NCI-H774 (cell line): ENCODE measurements at places on chromosomes 5 and 9.

- no peak for DNase-seq
Observed at GRCh38 chr5:171593401-171593800, 174.0 kb downstream of the FGF18 start.

DNA sequence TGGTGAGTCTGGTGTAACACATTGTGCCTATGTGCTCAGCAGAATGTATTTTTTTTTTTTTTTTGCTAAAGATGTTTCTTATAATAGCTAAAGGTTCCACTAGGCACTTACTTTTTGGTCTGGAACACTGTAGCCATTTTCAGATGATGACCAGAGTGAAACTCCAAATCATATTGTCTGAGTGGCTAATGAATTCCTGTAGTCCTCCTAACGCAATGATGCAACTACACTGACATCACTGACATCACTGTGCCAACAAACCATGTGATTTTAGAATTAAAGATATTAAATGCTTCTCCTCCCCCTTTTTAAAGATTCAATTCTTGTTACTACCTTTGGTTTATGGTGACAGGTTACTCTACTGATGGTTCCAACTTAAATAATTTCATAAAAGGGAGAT, 28.8 kb downstream of the JAKMIP2 start:
- no peak for DNase-seq

- DNase-seq = no peak
Observed at GRCh38 chr5:54539001-54539400, 21.4 kb downstream of the SNX18 start.

GRCh38 chr9:131198041-131198715, 72.8 kb downstream of the NUP214 start:
- DNase-seq = no peak

GRCh38 chr5:168653626-168654025, 74.5 kb upstream of the PANK3 start:
- no peak for DNase-seq

DNA sequence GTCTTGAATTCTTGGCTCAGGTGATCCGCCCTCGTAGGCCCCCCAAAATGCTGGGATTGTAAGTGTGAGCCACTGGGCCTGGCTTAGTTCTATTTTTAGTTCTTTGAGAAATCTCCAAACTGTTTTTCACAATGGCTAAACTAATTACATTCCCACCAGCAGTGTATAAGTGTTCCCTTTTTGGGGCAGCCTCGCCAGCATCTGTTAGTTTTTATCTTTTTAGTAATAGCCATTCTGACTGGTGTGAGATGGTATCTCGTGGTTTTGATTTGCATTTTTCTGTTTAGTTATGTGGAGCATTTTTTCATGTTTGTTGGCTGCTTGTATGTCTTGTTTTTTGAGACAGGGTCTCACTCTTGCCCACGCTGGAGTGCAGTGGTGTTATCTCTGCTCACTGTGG, 28.2 kb downstream of the CNOT6 start:
- DNase-seq = no peak

- DNase-seq = no peak
Observed at GRCh38 chr5:138648841-138649240, 73.6 kb upstream of the HSPA9 start.

DNA sequence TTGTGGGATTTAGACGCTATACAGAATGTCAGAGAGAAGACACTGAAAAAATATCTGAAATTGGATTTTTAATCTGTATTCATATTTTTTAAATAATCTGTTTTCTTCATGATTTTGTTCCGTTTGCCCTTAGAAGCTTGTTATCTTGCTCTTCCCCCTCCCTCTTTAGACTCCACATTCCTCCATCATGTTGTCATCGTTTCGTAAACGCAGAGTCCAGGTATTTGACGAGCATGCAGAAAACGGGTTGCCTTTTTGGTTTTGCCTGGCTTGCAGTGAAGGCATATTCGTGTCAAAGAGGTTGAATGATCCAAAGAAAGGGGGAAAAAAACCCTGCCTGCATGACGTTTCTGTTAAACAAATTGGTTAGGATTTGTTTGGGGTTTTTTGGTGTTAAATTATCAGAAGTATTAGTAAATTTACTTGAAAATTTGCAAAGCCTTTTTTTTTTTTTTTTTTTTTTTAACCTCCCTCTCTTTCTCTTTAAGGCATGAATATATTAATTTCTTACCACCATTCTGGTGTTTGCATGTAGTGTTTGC, 2.9 kb downstream of the SPTAN1 start:
- no peak for DNase-seq

- no peak for DNase-seq
Observed at GRCh38 chr5:106876665-106877194, 794.0 kb downstream of the EFNA5 start.

DNA sequence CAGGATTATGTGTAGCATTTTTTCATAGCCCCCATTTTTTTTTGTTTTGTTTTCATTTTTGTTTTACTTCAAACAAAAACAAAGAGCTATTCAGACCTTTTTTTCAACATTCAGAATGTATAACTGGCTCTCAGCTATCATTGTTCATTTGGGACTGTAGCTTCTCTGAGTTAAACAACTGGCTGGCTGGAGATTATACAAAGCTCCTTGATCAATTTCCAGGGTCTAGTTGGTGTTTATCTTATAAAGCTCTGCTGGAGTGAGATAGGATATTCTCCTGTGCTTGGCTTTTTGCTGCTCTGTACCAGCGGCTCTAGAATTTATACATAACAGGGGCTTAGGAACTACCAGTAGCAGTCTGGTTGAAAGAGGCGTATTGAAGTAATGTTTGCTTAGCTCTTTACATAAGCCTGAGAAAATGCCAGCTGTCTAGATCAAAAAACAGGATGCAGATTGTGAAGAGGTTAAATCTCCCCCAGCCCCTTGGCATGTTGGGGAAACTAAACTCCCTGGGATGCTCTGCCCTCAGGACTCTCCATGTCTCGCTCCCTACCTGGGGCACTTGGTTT, 15.2 kb downstream of the GARNL3 start:
- peak; percentile 44 for DNase-seq

GRCh38 chr5:97531549-97531948, 348.5 kb upstream of the RIOK2 start:
- DNase-seq = no peak
